ENCODE measurements at places on chromosomes 11 and 22.
A peak's percentile ranks its signal among the peaks of the same experiment; 100 is the strongest.

DNA sequence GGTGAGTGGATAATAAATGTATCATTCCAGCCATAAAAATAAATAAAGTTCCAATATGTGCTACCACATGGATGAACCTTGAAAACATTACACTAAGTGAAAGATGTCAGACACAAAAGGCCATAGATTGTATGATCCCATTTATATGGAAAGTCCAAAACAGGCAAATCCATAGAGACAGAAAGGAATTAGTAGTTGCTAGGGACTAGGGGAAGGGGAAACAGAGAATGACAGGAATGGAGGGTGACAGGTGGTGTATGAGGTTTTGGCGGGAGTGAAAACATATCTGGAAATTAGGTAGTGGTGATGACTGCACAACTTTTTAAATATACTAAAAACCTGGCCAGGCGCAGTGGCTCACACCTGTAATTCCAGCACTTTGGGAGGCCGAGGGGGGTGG, 15.2 kb upstream of the CARD10 start:
- DNase-seq: no peak

DNA sequence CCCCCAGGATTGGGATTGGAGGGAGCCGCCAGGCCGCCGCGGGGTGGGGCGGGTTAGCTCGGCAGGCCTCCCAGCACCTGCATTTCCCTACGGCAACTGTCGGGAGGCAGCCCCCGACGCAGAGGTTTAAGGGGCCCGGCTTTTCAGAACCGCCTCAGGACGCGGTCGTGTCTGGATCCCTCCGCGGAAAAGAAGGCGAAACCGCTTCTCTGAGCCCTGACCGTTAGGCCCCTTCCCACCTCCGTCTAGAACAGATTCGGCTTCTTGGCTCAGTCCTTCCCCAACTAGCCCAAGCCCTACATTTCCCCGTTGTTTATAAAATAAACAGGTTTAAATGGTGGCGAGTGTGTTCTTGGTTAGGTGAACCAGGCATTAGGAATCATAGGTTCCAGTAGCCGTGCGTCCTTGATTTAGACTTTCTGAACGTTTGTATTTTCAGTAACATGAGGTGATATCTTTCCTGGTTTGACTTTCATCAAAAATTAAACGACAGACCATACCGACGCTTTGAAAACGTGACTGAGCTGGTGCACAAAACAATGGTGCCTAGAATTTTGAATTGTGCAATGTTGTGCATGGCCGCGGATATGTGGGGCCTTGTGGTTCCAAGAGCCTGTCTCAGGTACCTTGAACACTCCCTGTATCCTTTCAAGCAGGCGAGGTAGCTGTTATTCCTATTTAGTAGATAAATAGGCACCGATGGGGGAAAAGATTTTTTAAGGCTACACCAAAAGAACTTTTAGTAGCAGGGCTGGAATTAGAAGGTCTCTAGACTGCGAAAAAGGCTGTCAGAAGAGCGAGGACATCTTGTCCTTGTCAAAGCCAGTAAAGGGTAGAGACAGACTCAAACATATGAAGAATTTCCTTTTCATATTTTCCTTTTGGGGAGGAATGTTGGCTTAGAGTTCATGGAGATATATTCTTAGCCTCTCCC, 1.2 kb upstream of the HSPA8 start:
- DNase-seq: no peak

DNA sequence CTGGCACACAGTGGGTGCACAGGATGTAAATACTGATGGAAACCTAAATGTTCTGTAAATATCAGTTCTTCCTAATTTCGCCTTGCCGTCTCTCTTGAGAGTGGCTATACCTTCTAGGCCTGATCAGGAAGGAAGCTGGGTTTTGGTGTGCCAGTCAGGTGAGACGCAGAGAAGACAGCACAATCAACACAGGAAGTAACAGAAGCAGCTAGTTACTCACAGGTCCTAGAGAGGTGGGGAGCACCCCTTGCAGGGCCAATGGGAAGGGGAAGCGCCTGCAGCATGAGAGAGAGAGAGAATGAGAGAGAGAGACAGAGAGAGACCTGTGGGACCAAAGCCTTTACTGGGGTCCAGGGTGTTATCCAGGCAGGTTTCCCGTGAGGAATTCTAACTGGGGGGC, 80.8 kb downstream of the FBLN1 start:
- no peak for DNase-seq

DNA sequence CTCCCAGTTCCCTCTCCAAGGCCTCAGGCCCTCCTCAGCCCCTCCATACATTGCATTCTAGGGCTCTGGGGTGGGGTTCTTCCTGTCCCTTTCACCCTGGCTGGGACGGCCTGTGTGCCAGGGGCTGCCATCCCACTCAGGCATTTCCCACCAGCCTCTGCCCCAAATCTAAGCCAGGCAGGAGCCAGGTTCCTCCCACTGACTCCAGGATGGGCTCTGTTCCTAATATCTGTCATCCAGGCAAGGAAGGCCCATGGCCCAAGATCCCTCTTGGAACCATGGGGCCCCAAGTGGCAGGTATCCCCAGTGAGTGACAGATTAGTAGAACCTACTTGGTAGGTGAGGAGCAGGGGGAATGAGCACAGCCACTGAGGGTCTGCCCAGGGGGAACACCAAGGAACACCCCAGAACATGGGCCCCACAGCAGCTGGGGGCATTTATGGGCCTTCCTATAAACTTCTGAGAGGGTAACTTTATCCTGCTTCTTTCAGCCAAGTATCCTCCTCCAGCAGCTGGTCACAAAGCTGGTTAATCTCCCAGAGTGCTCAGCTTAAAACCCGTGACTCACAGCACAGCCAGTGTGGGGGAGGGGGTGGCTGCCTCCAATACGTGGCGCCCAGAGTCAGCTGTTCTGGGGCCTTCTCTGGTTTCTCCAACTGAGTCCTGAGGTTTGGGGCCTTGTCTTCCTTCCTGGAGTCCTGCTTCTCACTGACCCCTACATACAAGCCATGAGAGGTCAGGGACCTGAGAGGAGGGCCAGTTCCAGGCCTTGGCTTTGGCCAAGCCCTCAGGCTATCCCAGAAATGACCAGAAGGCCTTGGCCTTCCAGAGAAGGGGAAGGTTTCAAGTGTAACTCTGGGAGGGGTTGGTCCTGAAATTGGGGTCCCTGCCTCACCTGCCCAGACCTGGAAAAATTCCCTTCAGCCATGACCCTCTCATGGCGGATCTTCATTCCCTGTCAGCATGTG, 19.9 kb upstream of the MYOD1 start:
- no peak for DNase-seq

DNA sequence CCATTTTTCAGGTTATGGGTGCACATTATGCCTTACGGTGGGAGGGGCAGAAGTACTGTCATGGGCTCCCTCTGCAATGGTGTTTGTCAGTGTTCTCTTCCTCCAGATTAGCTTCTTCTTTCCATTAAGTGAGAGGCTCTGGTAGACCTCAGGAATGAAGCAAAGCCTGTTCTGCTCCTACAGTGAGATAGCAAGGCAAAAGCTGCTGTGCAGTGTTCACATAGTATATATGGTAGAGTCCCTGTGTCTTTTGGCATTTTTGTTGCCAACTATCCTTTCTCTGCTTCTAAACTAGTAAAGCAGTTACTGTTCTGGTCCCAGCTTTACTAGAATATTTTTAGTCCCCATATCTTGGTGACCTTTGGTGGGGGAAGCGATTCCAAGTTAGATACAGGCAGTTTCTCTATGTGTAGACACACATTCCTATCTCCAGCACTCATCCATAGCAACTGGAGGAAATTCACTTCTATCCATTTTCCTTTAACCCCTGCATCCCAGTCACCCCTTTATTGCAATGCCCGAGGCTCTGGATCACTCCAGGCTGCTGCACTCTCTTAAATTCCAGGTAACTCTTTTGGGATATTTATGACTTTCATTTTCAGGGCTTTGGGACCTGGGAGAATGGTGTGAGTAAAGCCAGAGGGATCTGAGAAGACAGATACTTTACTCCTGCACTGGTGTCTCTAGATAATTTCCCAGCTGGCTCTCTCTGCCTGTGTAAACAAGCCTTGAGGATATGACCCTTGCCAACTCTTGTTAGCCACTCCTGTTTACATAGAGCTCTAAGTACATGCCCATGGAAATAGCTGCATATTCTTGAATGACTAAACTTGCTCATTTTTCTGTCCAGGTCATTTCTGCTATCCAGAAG, 3.9 kb upstream of the TRIM34 start:
- DNase-seq: no peak

GRCh38 chr22:31098632-31099110, 8.7 kb downstream of the SELENOM start:
- no peak for DNase-seq

DNA sequence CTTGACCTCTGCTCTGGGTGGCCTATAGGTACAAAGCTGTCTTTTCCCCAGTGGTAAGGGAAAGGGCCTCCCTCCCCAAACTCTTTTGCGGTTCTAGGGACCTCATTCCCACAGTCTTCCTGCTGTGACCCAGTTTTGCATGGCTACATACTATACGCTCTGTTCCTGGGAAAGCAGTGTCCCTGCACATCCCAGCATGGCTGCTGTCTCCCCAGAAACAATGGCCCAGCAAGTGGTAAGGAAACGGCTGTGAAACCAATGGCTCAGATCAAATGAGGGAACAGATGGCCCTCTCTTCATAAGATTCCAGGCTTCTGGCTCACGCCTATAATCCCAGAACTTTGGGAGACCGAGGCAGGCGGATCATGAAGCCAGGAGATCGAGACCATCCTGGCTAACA, 41.1 kb downstream of the RPL27A start:
- no peak for DNase-seq

DNA sequence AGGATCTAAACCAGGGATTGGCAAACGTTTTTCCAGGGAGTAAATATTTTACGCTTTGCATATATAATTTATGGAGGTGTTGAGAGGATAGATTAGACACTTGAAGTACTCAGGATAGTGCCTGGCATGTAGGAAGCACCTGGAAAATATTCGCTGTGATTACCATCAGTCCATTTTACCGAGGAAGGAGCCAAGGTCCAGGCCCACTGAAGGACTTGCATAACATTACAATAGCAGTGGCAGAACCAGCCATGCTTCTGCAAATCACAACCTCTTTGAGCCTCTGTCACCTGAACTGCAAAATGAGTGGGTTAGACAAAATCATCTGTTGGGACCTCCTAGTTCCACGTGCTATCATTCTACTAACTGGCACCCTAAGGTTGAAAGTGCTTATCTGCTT, 5.4 kb downstream of the FUT4 start:
- DNase-seq: no peak

- DNase-seq: no peak
These were observed 123.9 kb downstream of the CTTN start for GRCh38 chr11:70522309-70522592.

- peak; percentile 95 for DNase-seq
These were observed at the start of the genes CYB561A3 and TMEM138 for GRCh38 chr11:61361741-61362541. Gene CYB561A3 (minus strand): TSS chr11:61361882. CDS start chr11:61356713, 5,169 bp downstream. Gene TMEM138 (plus strand): TSS chr11:61362374. CDS start chr11:61364391, 2,017 bp downstream.

GRCh38 chr22:28443526-28443876, 236.1 kb downstream of the TTC28 start:
- DNase-seq: no peak

DNA sequence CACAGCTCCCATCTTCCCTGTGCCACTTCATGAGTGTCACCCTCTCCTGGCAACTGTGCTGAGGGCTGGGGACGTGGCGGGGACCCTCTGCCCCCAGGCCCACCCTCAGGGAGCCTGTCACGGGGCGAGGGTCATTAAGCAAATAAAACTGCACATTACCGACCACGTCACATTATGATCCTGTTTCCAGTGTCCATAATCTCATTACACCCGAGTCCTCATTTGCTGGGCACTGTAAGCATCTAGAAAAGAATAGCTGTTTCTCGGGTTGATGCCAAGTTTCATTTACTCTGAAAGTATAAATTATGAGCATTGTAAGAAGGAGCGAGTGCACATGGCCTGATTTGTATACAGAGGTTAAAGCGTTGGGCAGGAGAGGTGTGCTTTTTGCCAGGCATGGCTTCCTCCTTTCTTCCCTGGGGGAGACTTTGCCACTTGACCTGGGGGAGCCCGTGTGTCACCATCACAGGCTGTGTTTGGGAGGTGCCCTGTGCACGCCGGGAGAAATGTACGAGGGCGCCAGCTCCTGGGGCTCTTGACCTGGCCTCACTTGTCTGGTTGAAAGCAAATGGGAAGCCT, 50.5 kb downstream of the LRP5 start:
- no peak for DNase-seq

All from T-helper 2 cell treated with Interferon-gamma antibody and Interleukin-4, amounts not matched to agents 5 μg/mL and 100 μg/mL, for 36 hours (primary cell).